Diencephalon (tissue), 1 donor: ENCODE measurements at places on chromosomes 11 and 22. TPM values are rescaled to one million over a fixed set of nuclear protein-coding genes. Genes with fewer than 3 reads are reported as not detected.

HPX gene
- 2.1 TPM for total RNA-seq

CAVIN3 gene
- 2.5 TPM for total RNA-seq

TRIM51 gene
- not detected for total RNA-seq

HMGXB4 gene
- total RNA-seq = 28.4 TPM

LMO2 gene
- total RNA-seq = 24.7 TPM

OR10A2 gene
- not detected for total RNA-seq

MMP8 gene
- total RNA-seq = 0.23 TPM

OR5T3 gene
- total RNA-seq = not detected

CTSF gene
- total RNA-seq = 46.8 TPM

TRIM49 gene
- 0.23 TPM for total RNA-seq

C11orf87 gene
- 90.7 TPM for total RNA-seq

ARVCF gene
- 57.9 TPM for total RNA-seq

DLG2 gene
- total RNA-seq = 158 TPM

PIH1D2 gene
- 7.2 TPM for total RNA-seq
